Pulmonary artery endothelial cell (primary cell): ENCODE measurements at places on chromosomes 5 and 9. TPM values are rescaled to one million over a fixed set of nuclear protein-coding genes. Genes with fewer than 3 reads are reported as not detected.

- DNase-seq: no peak
These were observed 11.2 kb upstream of the PPIC start for GRCh38 chr5:123047706-123048105.

DNA sequence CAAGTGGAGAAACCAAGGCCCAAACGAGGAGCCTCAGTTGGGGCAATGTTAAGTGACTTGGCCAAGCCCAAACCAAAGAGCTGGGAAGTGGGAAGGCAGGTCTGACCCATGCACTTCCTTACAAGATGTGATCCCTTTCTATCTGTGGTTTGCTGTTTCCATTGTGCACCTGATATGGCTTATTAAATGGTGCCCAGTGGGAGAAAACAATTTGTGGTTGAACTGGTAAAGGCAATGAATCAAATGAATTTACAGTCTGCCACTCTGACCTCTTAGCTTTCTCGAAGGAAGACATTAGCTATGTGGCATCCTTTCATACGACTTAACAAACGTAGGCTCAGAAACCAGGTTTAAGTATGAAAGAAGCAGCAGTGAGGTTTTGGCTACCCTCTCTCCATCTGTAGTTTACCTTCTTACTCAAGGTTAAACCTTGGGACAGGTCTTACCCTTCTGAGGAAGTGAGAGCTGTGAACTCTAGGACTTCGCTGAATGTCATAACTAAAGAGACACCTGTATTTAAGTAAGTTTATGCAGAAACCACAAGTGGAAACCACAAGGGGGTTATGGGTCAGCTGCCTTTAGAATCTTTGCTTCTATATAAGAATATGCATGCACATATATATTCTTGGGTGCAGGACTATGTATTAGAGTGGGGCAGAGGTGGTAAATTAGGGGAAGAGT lies 100.5 kb upstream of the SPATA31D4 start:
- DNase-seq: no peak

The NACC2 gene
- total RNA-seq: 20.7 and 25.5 TPM in 2 replicates

GRCh38 chr5:174423558-174423957 lies 300.8 kb upstream of the MSX2 start:
- DNase-seq: no peak

The SH3GL2 gene
- 0.14 and 0.79 TPM in 2 replicates for total RNA-seq

DNA sequence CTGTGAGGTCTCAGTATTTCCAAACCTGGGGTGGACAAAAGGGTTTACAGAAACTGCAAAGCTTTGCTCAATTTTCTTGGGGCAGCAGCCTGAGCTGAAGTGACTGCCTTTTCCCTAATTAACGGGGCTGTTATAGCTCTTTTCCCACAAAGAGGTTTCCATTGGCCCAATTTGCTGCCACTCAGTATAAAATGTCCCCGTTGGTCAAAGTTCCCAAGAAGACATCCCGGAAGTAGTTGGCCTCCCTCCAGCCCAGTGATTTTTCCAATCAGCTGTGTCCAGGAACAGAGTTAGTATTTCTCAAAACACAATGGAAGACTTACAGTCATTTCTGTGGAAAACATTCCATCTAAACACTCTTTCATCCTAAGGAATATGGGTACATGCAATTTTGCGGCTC lies 643.6 kb downstream of the ACTL7B start:
- DNase-seq: no peak

The DRD1 gene
- not detected in 2 replicates for total RNA-seq

The TMEM8B gene
- 0.35 and 0.59 TPM in 2 replicates for total RNA-seq

DNA sequence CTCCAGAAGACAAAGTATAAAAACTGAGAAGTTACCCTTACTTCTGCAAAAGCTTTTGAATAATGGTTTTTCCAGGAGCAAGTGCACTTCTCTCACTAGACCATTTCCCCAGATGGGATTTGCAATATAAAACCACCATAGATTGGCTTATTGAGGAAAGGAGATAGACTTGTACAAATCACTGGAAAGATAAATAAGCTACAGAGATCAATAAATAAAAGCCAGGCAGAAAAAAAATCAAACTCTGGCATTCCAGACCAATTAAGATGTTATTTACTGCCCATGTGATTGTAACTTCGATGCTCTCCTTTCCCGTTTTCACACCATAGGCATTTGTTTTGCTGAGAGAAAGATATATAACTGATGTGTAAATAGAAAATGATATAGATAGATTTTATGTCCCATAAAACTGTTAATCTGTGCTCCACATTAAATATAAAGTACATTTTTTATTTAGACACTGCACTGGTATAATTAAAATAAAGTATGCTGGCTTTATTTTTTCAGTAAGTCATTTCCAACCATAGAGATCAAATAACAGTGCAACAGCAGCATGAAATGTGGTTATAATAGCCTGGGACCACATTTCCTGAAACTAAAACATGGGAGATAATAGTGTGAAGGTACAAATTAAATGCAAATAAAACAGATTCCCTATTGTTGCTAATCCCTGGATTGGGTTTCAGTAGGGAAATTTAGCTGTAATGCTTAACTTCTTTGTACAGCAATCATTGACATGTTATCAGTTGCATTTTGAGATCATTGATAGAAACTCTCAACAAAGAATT lies 177.7 kb downstream of the NR2F1-AS1 start:
- no peak for DNase-seq

The ASS1 gene
- total RNA-seq: 3.0 and 6.9 TPM in 2 replicates

GRCh38 chr5:144712090-144712489 lies 541.4 kb downstream of the KCTD16 start:
- no peak for DNase-seq

The DEPDC1B gene
- total RNA-seq: 11.7 and 22.6 TPM in 2 replicates

DNA sequence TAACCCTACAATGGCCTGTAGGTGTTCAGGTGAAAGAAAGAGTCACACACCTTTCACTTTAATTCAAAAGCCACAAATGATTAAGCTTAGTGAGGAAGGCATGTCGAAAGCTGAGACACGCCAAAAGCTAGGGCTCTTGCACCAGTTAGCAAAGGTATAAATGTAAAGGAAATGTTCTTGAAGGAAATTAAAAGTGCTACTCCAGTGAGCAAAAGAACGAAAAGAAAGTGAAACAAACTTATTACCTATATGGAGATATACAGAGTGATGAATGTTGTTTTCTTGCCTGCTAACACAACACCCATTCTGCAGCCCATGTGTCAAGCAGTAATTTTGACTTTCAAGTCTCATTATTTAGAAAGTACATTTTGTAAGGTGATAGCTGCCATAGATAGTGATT lies 254.2 kb upstream of the SLC24A2 start:
- no peak for DNase-seq

- DNase-seq: no peak
These were observed 72.0 kb upstream of the CKMT2 start for GRCh38 chr5:81161012-81161601.

The MARCHF3 gene
- total RNA-seq: 57.9 and 101 TPM in 2 replicates

The ZFP2 gene
- total RNA-seq: 0.26 and 0.53 TPM in 2 replicates

The KCNMB1 gene
- total RNA-seq: 0.35 and 0.86 TPM in 2 replicates

The CCDC192 gene
- not detected in 2 replicates for total RNA-seq

- DNase-seq: no peak
These were observed 8.9 kb upstream of the STK32A start for GRCh38 chr5:147225938-147226337.

DNA sequence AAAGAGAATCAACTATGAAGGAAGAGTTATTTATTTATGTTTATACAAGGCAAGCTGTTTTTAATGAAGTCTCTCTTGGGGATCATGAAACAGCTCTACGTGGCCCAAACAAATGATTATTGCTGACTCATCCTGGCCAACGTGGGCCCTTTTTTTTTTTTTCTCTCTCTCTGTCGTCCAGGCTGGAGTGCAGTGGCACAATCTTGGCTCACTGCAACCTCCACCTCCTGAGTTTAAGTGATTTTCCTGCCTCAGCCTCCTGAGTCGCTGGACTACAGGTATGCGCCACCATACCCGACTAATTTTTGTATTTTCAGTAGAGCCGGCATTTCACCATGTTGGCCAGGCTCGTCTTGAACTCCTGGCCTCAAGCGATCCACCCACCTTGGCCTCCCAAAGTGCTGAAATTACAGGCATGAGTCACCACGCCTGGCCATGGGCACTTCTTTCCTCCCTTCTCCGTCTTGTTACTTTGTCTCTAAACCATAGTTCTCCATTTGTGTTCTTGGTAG lies 98.3 kb downstream of the BASP1 start:
- DNase-seq: no peak

- DNase-seq: no peak
These were observed 28.4 kb downstream of the STC2 start for GRCh38 chr5:173299820-173300219.

GRCh38 chr9:113633782-113634595 lies 170.5 kb downstream of the RGS3 start:
- no peak for DNase-seq

The PCDHA7 gene
- 0.25 and 0.33 TPM in 2 replicates for total RNA-seq

DNA sequence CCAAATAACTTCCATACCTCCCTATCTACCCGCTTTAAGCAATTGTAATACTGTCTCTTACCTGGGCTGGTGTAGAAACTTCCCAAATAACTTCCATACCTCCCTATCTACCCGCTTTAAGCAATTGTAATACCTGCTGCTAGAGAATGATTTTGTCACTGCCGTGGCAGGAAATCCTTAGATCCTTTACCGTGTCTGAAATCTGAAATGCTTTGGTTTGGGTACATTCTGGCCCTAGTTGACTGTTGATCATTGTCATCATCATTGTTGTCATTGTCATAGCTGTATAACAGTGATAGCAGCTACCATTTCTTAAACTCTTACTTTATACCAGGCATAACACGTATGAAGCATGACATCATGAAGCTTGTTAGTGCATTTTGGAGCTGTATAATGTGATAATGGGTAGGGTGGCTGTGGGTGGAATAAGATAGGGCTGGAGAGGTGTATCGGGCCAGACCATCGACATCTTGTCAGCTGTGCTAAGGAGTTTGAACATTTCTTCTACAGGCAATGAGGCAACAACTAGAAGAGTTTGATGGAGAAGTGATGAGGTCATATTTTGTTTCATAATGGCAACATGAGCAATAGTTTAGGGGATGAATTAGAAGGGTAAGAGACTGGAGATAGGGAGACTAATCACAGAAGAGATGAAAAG lies 15.7 kb downstream of the PIP5K1B start:
- no peak for DNase-seq

GRCh38 chr5:136309376-136309775 lies 56.0 kb downstream of the TRPC7 start:
- no peak for DNase-seq

DNA sequence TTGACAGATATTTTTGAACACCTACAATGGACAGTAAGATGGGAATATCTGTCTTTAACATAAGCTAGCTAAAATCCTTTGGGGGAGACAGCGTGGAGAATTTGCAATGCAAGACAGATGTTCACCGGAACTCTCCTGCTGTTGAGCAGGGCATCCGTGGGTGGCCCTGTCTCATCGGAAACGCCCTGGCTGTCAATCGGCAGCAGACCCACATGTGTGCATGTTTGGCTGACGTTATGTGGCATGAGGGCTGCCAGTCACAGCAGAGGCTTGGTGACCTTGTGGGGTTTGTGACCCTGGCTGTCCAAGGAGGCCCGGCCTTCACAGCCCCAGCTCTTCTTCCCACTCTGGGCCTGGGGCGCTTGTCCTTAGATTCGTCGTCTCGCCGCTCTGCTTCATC lies 129.7 kb upstream of the OTULINL start:
- no peak for DNase-seq

The AQP7 gene
- not detected in 2 replicates for total RNA-seq

- no peak for DNase-seq
These were observed 9.3 kb upstream of the MOCS2 start for GRCh38 chr5:53118879-53119278.

The BTNL8 gene
- not detected in 2 replicates for total RNA-seq

The SYK gene
- 0.07 TPM in 1 of 2 replicates, not detected in the other for total RNA-seq

- DNase-seq: no peak
These were observed 114.8 kb downstream of the HSD17B3 start for GRCh38 chr9:96187151-96187555.

DNA sequence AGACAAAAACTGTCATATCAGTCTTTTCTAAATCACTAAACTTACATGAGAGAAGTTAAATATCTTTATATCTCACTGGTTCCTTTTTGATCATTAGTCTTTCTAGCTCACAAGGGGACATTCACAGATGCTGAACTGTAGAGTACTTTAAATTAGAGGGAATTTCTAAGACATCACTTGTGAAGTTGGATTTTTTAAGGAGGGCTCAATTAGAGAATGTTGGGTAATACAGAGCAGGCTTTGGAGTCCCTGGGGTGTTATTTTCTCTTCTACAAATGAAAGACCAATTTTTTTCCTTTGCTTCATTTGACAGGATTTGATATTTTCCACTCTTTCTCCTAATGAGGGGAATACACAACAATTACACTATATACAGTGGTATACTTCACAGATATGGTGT lies 48.6 kb upstream of the SPDL1 start:
- no peak for DNase-seq

The IFNK gene
- total RNA-seq: not detected in 2 replicates
